Activated naive CD4-positive, alpha-beta T cell treated with anti-CD3 and anti-CD28 coated beads for 36 hours (primary cell): ENCODE measurements at places on chromosomes 11 and 22. TPM values are rescaled to one million over a fixed set of nuclear protein-coding genes. Genes with fewer than 3 reads are reported as not detected.

CREB3L1 gene
- 0.12 TPM for total RNA-seq

ZNF70 gene
- total RNA-seq = 0.93 TPM

IGSF22 gene
- 1.2 TPM for total RNA-seq

- H3K4me3 ChIP-seq = no peak overlapping the region
- H3K27me3 ChIP-seq = peaks cover 2% of the 10 kb centered on the region
- H3K4me1 ChIP-seq = peaks cover 5% of the 10 kb centered on the region
- no peaks in the 10 kb centered on the region for H3K36me3 ChIP-seq
- no peak for DNase-seq
Observed at GRCh38 chr11:112518371-112518770, 257.7 kb upstream of the PLET1 start.

DNA sequence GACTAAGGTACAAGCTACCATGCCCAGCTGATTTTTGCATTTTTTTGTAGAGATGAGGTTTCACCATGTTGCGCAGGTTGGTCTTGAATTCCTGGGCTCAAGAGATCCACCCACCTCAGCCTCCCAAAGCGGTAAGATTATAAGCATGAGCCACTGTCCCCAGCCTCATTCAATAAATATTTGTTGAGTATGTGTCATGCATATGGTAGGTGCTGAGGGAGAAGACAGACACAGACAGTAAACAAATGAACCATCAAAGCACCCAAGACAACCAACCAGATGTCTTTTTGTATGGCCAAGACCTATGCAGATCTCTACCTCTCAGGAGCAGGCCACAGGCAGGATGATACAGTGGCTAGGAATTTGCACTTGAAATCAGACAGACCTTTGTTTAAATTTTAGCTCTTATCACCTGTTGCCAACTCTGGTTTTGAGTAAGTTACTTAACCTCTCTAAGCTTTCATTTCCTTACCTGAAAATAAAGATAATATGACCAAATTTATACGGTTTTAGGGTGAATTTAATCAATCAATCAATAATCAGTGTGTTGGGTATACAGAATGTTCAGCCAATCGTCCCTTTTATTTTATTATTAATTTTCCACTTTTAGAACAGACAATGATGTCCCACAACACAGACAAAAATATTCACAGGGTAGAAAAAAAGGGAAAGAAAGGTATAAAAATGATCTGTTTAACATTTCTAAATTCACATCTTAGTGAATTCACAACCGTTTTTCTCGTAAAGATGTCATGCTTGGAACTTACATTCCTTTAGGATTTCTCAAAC, 128.2 kb downstream of the SGSM3 start:
- H3K4me3 ChIP-seq = no peak overlapping the region
- H3K27ac ChIP-seq = no peak overlapping the region
- peaks cover 4% of the 10 kb centered on the region for H3K36me3 ChIP-seq
- DNase-seq = no peak

DNA sequence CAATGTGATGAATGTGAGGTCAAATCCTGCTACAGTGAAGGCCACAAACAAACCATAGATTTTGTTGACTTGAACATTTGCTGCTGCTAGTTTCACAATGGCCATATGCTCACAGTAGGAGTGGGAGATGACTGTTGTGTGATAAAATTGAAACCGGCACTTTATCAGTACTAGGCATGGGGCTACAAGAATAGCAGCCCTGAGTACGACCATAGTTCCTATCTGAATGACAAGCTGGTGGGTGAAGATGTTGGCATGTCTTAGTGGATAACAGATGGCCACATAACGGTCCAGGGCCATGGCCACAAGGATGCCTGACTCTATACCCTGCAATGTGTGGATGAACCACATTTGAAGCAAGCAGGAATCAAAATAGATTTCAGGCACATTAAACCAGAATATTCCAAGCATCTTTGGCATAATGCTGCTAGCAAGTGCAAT, 2.8 kb downstream of the OR52A1 start:
- H3K27ac ChIP-seq = no peak overlapping the region
- H3K4me3 ChIP-seq = no peak overlapping the region

GRCh38 chr11:58658623-58659022, 36.2 kb downstream of the CNTF start:
- no peak overlapping the region for H3K27ac ChIP-seq
- peaks cover 8% of the 10 kb centered on the region for H3K27me3 ChIP-seq
- no peaks in the 10 kb centered on the region for H3K36me3 ChIP-seq

GRCh38 chr11:15805726-15806125, 550.6 kb downstream of the SOX6 start:
- no peaks in the 10 kb centered on the region for H3K27me3 ChIP-seq
- H3K4me1 ChIP-seq = peaks cover 2% of the 10 kb centered on the region
- no peak for DNase-seq
- H3K27ac ChIP-seq = no peak overlapping the region
- no peaks in the 10 kb centered on the region for H3K36me3 ChIP-seq
